ENCODE measurements at places on chromosomes 6 and 20. TPM values are rescaled to one million over a fixed set of nuclear protein-coding genes. Genes with fewer than 3 reads are reported as not detected.

- no peak for DNase-seq
Measured at GRCh38 chr20:38651154-38651553, 49.5 kb downstream of the ARHGAP40 start.

GRCh38 chr6:25692472-25692871, 40.5 kb downstream of the SCGN start:
- DNase-seq: no peak

- no peak for DNase-seq
Measured at GRCh38 chr20:4563031-4563430, 158.7 kb upstream of the PRND start.

- no peak for DNase-seq
Measured at GRCh38 chr20:2946988-2947961, 74.0 kb downstream of the PTPRA start.

- DNase-seq: no peak
Measured at GRCh38 chr6:79373880-79374279, 139.4 kb upstream of the HMGN3 start.

DNA sequence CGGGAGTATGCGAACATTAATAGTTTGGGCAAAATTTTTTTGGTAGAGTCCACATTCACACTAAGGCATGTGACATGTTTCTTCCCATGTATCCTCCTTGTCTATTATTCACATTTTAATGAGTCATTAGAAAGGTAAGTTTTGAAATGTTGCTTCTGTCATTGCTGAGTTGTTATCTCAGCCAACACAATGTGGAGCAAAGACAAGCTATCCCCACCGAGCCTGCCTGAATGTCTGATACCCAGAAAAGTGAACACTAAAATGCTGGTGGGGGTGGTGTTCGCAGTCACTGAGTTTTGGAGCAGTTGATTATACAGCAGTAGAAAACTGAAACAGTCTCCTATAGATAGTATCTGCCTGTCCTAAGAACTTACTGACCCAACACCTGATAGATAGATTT, 68.3 kb upstream of the ASF1A start:
- no peak for DNase-seq

DNA sequence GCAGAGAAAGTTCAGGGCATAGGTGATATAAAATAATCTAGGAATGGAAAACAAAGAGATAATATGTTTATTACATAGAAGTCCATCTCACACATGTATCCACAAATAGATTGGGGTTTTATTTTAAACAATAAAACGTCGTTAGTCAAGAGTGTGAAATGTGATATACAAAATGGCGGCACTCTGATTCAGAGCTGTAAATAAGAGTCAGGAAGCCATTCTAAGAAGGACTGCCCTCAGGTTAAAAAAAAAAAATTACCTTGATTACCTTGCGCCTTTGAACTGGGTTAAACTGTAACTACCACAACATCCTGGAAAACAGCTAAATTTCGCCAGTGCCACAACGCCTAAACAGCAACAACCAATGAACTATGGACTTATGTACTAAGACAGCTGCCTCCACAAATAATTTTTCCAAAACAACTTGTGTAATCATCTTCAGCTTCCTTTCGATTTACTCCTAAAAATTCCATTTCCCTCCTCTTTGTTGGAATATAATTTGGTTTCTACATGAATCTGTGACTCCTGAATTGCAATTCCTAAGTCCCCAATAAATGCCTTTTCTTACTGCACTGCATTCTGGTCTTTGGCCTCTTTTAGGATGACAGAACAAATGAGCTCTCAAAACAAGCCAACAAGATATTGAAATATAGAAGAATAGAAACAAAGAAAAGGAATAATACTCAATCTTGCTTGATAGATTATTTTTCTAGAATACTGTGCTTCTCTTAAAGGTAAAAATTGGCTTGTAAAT, 1019.5 kb upstream of the MAP3K7 start:
- DNase-seq: no peak

GRCh38 chr6:169807229-169807628, 55.8 kb downstream of the ERMARD start:
- no peak for DNase-seq

- DNase-seq: peak; percentile 87
Measured at GRCh38 chr6:56708810-56709597, 66.3 kb upstream of the DST start.

- no peak for DNase-seq
Measured at GRCh38 chr20:24444526-24445190, 24.8 kb upstream of the SYNDIG1 start.

GRCh38 chr6:27040244-27041042, 207.1 kb upstream of the PRSS16 start:
- peak; percentile 26 for DNase-seq

DNA sequence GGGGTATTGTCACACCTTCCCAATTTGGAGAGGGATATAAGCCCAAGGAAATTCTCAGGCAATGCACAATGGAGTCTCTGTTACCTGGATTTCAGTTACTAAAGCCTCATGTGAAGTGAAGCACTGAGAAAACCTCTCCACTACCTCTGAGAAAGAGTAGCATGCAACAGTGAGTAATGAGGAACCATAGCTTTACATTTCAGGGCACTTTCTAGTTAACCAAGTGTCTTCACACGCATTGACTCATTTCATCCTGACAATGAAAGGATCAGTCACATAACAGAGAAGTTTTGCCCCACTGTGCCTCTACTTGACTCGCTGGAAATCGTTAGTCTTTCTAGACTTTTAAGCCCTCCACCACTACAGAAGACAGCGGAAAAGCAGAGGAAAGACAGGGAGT, 86.2 kb upstream of the ARID1B start:
- no peak for DNase-seq

DNA sequence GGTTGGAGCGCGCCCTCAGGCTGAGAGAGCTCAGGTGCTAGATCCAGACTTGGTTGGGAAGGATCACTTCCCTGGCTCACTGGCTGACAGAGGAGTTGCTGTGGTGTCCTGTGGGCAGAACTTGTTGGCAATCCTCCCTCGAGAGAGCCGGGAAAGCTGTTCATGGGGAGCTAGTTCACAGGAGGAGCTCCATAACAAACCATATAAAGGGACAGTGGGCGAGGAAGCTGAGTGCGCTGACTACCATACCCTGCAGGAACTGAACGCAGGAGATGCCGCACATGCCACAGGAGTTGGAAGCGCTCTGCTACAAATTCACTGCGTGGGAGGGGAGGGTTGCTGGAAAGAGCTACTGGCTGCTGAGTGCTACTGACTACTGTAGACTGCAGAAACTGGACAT, 243.2 kb downstream of the OGFRL1 start:
- DNase-seq: no peak

DNA sequence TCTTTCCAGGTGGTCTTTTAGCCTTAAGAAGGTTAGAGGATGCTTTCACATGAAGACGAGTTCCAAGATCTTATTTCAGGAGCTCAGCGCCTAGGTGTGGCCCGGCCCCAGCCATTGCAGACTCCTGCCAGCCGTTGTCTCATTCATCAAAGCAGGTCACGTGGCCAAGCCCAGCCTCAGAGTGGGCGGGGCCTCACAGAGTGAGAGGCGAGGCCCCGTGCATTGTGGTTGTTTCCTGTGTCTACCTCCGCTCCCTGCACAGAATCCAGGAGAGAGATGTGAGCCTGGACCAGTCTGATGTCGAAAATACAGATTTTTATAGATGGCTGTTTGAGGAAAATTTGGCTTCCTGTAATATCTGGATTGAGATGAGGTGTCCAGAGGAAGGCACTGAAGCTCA, 49.2 kb upstream of the CST5 start:
- peak; percentile 42 for DNase-seq

GRCh38 chr6:36599791-36600209, 5.6 kb downstream of the SRSF3 start:
- DNase-seq: no peak

- no peak for DNase-seq
Measured at GRCh38 chr6:4682431-4683097, 93.6 kb upstream of the CDYL start.

GRCh38 chr20:24608926-24609667, 139.7 kb downstream of the SYNDIG1 start:
- peak; percentile 13 for DNase-seq

GRCh38 chr6:4280707-4281106, 145.3 kb upstream of the ECI2 start:
- peak; percentile 79 for DNase-seq

GRCh38 chr6:136534268-136534667, 16.0 kb downstream of the MAP7 start:
- DNase-seq: no peak

GRCh38 chr6:166024252-166024651, 143.4 kb downstream of the TBXT start:
- DNase-seq: no peak

- no peak for DNase-seq
Measured at GRCh38 chr20:1327827-1328679, 886 bp downstream of the SDCBP2 start.

- DNase-seq: peak; percentile 18
Measured at GRCh38 chr6:121319112-121319553, 15.1 kb downstream of the TBC1D32 start.

DNA sequence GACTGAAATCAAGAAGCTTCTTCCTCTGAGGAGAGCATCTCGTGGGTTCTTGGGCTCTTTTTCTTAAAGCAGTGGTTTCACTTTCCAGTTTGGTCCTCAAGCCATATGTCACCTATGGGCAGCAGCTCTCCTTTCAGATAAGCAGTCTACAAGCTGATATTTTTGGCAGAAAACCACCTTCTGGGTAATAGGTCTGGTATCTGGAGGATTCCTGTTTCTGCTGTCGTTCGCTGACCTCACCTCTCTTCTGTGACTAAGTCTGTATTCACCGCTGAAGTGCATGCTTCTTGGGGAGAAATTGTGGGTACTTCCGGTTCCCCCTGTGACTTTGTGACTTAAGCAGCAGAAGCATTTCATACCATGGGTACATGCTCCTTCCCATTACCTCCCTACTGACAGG, 193.6 kb downstream of the EDN1 start:
- DNase-seq: peak; percentile 95

DNA sequence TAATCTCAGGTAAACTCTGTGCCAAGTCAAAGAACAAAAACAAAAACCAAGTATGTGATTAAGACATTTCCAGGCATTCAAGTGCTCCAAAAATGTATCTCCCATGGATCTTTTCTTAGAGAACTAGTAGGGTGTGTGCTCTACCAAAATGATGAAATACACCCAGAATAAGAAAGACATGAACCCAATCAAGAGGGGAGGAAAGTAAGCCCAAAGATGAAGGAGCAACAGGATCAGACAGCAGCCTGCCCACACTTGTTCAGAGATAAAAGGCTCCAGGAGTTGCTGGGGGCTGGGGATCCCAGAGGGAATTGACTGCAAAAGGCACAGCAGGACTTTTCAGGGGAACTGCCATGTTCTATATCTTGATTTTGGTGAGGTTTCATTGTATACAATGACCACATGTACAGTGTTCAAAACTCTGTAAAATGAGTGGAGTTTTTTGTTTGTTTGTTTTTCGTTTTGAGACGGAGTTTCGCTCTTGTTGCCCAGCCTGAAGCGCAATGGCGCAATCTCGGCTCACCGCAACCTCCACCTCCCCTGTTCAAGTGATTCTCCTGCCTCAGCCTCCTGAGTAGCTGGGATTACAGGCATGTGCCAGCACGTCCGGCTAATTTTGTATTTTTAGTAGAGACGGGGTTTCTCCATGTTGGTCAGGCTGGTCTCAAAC, 24.4 kb downstream of the GCM1 start:
- no peak for DNase-seq

GRCh38 chr20:1081891-1082290, 36.5 kb upstream of the PSMF1 start:
- no peak for DNase-seq

GRCh38 chr20:39875492-39876110, 813.4 kb downstream of the MAFB start:
- no peak for DNase-seq

DNA sequence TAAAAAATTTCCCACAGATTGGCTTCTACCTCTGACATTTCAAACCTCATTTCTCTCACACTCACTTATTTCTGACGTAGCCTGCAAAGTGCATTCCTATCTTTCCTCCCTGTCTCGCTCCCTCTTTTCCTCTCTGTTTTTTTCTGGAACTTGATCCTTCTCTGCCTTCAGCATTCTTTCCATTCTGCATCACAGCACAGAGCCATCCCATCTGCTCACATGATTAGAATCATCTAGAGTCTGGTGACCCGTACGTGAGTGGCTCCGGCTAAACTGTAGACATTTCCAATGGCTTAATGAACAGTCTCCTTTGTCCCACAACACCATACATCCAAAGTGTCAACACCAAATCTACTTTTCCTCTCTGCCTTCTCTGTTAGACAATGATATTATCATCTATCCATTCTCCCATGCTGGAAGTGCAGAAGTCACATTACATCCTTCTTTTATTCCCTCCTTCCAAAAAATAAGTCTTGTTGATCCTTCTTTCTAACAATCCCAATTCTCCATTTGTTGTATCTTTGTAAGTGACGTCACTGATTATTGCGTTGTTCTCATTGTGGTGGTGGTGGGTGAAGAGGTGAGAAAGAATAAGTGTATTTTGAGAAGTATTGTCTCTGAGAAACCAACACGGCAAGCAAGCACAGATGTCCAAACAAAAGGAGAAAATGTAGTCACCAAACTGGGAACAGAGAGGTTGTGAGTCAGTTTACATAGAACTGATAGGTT, 41.6 kb downstream of the OPRM1 start:
- no peak for DNase-seq

- DNase-seq: no peak
Measured at GRCh38 chr6:62978920-62979319, 232.3 kb upstream of the FKBP1C start.

- DNase-seq: peak; percentile 37
Measured at GRCh38 chr6:116087437-116088027, 13.1 kb upstream of the NT5DC1 start.

DNA sequence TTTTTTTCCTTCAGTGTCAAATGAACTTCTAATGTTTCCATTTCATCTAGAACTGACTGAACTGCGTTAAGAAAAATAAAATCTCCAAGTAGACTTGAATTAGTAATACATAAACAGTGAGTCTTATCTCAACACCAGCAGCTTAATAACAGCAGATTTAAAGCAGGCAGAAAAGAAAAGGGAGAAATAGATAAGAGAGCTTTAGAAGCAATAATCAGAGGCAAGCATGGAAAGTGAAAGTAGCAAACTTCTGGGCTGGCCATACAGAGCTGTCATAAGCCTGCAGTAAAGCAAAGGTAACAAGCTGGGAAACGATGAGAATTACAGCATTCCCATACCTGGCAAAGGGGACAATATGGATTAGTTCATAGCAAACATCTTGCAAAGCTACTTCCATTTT, 16.9 kb upstream of the ANGPT4 start:
- no peak for DNase-seq

DNA sequence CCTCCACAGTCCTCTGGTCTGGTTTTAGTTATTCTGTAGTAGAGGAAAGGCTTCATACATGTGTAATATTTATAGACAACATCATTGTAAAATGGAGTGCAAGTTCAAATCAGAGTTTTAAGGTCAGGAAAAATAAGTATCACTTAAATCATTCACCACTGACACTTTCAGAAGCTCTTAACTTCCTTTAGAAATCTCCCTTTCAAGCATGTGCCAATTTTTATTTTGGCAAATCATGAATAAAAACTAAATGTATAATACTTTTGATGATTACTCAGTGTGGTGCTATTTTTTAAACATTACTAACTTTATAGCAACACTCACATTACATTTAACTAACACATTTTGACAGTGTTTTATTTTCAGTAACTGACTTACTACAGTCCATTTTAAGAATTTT, 112.2 kb downstream of the OGFRL1 start:
- no peak for DNase-seq

Gene MEP1A
- total RNA-seq: not detected

Gene PSORS1C1
- total RNA-seq: 0.64 TPM

Gene COL9A1
- not detected for total RNA-seq

Gene COL10A1
- not detected for total RNA-seq

Gene GHRH
- not detected for total RNA-seq

Gene CLIC5
- total RNA-seq: not detected

Gene MOXD1
- 6.1 TPM for total RNA-seq

Gene FNDC1
- total RNA-seq: not detected

Gene NFYA
- 7.9 TPM for total RNA-seq

Gene MUCL3
- not detected for total RNA-seq

Gene TNNC2
- not detected for total RNA-seq
